ENCODE measurements at places on chromosomes 7 and 10.
A peak's percentile ranks its signal among the peaks of the same experiment; 100 is the strongest.

- no peak for DNase-seq
Observed at GRCh38 chr7:129385598-129385997, 48.6 kb upstream of the STRIP2 start.

GRCh38 chr7:30997316-30997715, 33.6 kb downstream of the GHRHR start:
- no peak for DNase-seq

- DNase-seq, result no peak
Observed at GRCh38 chr7:145183069-145183468, 347.2 kb upstream of the TPK1 start.

DNA sequence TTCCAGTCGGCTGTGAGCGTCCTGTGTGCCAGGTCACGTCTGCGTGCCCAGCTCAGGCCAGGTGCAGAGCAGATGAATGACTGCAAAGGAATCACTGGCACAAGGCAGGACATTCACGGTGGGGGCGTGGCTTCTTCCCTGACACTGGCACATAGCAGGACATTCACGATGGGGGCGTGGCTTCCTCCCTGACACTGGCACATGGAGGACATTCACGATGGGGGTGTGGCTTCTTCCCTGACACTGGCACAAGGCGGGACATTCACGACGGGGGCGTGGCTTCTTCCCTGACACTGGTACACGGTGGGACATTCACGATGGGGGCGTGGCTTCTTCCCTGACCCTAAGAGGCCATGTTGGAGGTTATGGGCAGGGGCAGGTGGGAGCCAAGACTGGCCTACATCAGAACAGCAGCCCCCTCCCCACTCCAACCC, 64.3 kb downstream of the MYL10 start:
- DNase-seq, result no peak

DNA sequence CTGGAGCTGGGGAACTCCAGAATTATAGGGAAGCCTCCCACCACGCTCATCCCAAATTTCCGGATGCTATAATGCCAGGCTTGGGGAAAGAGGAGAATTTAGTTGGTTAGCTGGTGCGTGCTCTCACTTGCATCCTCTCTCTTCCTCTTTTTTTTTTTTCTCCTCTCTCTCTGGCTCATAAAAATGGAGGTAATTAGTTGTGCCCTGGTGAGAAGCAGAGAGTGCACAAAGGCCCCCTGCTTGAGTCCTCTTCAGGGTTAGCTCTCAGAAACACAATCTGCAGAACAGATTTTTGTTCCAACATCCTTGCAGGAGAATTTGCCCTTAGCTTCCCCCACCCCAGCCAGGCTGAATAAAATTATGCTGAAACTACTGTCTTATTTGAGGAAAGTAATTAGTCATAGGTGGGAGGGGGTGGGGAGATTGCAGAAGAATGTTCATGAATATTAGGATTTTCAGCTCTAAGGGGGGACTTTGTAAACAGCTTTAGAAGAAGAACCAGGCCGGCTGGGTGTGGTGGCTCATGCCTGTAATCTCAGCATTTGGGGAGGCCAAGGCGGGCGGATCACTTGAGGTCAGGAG, 7.6 kb downstream of the SERPINE1 start:
- DNase-seq, result no peak

- DNase-seq, result no peak
Observed at GRCh38 chr7:134651991-134652390, 5.3 kb downstream of the BPGM start.

GRCh38 chr7:69439636-69440325, 158.5 kb upstream of the AUTS2 start:
- DNase-seq, result no peak

GRCh38 chr10:60351191-60351853, 38.4 kb downstream of the ANK3 start:
- DNase-seq, result peak; percentile 1

DNA sequence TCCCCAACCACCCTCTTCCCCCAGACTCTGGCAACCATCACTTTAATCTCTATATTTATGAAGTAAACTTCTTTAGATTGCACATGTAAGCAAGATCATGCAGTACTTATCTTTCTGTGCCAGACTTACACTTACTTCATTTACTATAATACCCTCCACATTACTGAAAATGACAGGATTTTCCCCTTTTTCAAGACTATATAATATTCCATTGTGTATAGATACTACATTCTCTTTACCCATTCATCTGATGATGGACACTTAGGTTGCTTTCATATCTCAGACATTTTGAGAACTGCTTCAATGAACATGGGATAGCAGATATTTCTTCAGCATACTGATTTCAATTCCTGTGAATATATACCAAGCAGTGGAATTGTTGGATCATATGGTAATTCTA, 4.4 kb downstream of the DOCK4 start:
- no peak for DNase-seq

GRCh38 chr10:73941300-73941699, 30.4 kb downstream of the PLAU start:
- DNase-seq, result no peak

- no peak for DNase-seq
Observed at GRCh38 chr10:117534321-117535297, 7.9 kb upstream of the EMX2 start.

DNA sequence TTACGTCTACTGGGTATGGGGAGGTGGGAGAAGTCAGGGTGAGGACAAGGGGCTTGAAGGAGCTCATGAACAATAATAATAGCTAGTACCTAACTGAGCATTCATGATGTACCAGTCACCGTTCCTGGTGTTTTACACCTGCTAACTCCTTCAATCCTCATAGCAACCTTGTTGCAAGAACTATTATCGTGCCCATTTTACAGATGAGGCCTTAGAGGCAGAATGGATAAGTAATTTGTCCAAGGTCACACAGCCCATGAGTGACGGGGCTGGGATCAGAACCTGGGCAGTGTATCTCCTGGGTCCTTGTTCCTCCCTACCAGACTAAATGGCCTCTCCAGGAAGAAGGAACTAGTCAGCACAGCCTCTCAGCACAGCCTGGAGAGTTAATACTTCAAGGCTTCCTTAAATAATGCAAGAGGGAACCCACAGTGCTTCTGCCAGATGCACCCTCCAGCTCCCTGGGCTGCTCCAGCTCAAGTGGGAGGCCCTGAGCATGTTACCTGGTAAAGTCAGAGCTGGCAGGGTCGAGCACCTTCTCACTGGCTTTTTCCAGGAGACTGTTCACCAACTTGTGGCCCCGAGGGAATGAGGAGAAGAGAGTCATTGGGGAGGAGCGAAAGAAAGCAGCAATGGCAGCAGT, 28.8 kb downstream of the RRP12 start:
- no peak for DNase-seq

- DNase-seq, result no peak
Observed at GRCh38 chr10:785089-785860, 95.8 kb upstream of the DIP2C start.

DNA sequence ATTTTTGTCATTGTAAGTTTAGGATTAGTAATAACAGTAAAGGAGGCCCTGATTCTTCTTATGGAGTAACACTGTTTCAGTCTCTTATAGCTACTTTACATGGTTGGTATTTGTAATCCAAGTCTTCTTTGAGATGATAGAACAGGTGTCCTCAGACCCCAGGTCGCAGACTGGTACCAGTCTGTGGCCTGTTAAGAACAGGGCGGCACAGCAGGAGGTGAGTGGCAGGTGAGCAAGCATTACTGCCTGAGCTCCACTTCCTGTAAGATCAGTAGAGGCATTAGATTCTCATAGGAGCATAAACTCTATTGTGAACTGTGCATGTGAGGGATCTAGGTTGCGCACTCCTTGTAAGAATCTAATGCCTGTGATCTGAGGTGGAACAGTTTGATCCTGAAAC, 77.3 kb downstream of the STK31 start:
- DNase-seq, result no peak

DNA sequence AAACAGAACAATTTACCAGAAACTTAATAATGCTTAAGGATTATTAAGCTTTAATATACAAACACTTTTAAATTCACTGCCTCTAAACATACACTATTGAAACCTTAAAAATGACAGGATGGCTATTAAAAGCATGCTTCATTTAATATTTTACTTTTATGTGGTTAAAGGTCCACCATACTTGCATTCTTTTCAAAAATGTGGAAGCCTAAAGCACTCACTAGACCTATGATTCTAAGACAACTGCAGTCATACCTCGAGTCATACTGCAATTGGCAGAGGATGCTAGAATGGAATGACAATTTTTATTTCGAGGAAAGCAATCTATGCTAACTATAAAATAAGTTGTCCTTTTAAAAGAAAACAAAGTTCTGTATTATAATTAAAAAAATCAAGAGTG, 85.3 kb downstream of the PIP4K2A start:
- no peak for DNase-seq

DNA sequence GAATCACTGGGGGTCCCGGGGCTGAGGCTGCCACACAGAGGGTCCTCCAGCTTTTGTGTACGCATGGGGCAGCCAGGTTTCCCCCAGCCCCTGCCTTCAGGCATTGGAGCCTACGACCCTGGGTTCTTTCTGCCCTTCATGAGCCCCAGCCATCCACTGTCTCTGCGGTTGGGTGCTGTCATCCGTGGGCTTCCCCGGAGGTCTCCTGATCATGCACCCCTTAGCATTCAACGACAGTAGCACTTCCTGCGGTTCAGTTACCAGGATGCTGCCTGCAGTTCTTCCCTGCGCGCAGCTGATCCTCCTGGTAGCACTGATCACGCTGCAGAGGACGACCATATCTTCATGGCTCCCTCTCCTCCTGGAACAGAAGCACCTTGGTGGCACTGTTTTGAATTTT, 676.3 kb downstream of the SDK1 start:
- DNase-seq, result no peak

DNA sequence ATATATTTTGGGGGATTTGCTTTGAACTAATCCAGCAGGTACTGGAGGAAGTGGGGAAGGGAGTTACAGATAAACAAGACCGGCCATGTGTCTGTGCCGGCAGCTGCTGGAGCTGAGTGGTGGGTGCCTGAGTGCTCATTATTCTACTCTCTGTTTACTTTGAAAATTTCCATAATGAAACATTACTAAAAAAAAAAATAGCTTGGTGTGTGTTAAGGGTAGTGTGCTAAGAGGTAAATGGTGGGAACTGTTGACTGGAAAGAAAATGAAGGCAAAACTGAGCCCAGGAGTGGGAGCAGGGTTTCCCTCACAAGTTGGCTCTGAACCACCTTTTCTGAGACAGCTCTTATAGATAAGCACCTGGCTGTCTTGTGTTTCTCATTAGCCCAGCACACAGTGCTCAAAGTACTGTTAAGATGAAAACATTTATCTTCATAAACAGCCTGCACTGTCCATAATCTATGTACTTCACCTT, 50.6 kb downstream of the PARD3 start:
- DNase-seq, result no peak

DNA sequence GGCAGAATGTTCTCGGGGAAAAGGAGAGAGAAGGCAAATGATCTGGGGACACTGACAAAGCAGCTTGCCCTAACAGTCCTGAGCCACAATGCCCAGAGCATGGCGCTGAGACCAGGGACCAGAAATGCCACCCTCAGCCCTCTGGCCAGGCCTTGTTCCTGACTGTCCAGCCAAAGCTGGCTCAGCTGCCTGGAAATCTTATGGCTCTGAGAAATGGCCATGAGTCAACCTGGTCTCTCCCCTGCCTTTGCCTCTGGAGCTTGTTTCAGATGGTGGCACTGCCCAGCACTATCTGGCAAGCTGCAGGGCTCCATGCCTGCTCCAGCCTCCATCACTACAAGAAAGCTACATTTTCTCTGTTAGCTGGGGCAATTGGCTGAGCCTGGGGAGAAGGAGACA, 90.5 kb upstream of the PLXNA4 start:
- DNase-seq, result no peak

DNA sequence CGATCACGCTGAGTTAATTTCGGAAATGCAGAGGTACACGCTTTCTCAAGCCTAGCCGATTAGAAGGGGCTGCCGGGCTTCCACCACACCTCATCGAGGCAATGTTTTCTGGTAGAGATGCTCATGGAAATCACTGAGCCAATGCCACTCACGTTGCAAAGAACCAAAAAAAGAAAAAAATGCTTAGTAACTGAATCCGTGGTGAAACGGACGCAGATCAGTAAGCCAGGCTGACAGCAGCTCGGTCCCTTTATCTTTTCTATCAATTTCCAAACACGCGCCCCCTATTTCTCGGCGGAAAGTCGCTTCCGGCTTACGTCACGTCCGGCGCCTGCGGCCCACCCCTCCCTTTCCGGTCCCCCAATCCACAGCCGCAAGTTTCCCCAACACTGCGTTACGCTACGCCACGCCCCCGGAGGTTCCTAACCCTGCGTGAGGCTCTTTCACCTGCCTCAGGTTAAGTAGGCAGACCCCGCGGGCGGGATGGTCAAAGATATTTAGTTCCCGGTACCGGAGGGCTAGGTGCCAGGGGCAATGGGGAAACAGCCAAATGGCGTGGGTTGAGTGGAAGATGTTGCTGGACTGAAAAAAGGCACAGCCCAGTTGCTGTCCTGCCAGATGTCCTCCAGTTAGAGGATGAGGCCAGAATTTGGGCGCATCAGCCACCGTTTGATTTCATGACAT, at the start of gene NSUN6:
TSS of gene NSUN6 (minus strand) at position 264 of the 684 bp plus-strand sequence. CDS start 384 bp downstream, outside the sequence.
- DNase-seq, result peak; percentile 91

DNA sequence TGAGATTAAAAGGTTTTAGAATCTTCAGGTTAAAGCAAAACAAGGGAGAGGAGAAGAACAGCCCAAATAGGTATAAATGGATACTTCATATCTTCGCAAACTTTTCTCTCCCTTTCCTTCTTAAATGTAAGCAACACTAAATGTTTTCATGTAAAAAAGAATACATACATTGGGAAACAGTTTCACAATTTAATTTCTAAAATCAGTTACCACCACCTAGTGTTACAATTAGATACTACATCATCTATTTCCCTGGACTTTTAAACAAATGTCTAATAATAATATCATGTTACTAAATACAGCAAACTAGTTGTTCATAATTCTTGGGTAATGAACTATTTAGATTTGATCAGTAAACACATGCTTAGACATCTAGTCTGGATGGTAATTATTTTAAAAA, 35.8 kb downstream of the MINDY3 start:
- peak; percentile 13 for DNase-seq

DNA sequence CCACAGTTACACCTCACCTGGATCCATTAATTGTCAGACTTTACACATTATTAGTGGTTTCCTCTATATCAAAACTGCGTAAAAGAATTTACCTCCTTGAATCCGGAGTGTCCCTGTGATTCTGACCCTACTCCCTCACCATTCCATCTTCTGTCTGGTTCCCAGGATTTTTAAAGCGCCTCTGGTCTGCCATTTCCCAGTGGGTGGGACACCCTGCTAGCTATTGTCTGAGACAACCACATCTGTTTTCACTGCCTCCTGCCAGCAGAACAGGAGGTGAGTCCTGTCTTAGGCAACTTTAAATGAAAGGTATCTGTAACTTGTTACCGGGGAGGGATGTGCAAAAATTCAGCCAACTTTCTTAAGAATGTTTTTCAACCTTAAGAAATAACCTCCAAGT, 2.3 kb downstream of the MACROH2A2 start:
- DNase-seq, result no peak

- no peak for DNase-seq
Observed at GRCh38 chr10:62036186-62037081, 134.9 kb downstream of the ARID5B start.

All from OCI-LY7 (cell line).